ENCODE measurements at places on chromosomes 1 and 21.

- DNase-seq = no peak
Observed at GRCh38 chr1:215923129-215923824, 356.2 kb downstream of the KCTD3 start.

- no peak for DNase-seq
Observed at GRCh38 chr1:107894605-107895004, 70.4 kb downstream of the VAV3 start.

DNA sequence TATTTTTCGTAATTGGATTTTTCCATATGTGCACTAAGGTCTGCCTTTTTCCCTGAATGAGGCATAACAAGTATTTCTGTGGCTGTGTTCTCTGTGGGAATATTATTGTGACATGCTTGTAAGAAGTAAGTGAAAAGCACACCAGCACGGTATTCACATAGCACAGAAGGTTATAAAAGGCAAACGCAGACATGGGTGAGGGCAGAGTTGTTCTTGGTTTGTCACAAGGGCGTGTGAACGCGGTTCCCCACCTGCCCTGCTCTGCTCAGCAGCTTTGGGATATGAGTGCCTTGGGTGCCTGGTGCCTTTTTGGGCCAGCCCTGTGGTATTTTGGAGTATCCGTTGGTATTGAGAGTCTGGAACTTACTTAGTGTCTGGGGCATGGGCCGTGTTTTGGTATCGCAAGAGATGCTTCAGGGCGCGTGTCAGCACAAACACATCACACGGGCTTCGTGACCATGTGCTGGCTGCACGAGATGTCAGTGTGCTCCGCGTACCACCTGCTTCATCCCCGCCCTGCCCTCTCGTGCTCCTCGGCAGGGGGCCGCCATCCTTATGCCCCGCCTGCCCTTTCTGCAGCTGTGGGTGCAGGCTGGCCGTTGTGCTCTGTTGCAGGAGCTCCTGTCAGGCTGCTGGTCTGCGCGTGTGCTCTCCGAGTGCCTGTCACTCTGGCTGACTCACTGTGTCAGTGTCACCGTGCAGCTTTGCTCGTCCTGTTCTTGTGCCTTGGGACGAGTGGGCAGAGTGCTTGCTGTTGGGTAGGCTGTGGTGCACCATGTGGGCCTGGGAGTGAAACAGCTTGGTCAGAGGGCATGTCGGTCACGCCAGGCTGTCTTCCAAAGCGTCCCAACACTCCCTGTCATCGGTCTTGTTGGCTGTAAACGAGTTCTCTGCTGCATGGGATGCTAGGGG lies 15.0 kb downstream of the SKI start:
- DNase-seq = no peak

- DNase-seq = no peak
Observed at GRCh38 chr1:164733070-164733469, 174.1 kb downstream of the PBX1 start.

GRCh38 chr1:110210604-110211495 lies 736 bp downstream of the KCNC4 start:
- no peak for DNase-seq

DNA sequence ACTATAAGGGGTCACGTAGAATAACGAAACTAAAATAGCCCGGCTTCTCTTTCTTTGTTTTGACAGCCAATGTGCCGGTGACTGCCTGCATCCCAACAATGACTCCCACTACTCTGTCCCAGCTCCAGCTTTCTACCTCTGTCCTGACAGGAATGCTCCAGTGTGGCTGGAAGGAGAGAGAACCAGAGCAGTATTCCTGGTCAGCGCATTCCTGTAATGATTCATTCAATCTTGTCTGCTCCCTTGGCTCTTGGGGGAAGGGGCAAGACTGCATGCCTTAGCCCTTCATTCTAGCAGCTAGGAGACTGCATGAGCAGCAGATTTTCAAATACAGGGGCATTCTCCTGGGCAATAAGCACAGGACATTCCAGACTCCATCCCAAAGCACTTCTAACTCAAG lies 132.1 kb upstream of the PRMT6 start:
- DNase-seq = peak; percentile 26

DNA sequence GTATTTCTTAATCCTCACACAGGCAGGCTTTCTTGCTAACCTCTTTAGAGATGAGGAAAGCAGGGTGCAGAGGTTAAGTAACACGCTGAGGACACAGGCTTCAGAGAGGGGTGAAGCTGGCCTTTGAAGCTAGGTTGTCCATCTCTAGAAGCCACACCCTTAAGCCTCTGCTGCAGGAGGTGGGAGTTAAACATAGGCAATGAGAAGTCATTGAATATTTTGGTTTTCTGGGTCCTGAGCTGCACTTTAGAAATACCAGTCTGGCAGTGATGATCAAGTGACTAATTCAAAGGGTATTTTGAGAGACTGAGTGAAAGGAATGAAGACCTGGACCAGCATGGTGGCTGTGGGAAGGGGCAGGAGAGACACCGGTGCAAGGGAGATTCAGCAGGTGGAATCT lies 9.9 kb downstream of the KCNJ15 start:
- no peak for DNase-seq

DNA sequence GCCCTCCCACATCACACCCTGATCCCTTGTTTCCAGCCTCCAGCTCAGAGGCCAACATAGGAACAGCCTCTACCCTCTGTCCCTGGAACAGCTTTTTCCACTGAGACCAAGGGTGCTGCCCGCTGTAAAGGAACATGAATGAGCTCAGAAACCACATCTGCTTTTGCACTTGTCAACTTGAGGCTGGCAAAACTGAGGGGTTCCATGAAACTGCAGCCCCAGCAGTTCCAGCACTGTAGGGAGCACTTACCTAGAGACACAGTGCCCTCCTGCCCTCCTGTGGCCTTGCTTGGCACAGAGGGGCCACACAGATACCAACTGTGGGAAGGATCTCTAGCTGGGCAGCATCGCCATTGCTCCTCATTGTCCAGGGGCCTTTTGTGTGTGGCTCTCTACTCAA lies 51.7 kb downstream of the ITPKB start:
- DNase-seq = no peak

GRCh38 chr1:210288116-210288515 lies 40.6 kb upstream of the HHAT start:
- DNase-seq = no peak

GRCh38 chr1:180954801-180955165 lies 42.1 kb downstream of the KIAA1614 start:
- no peak for DNase-seq
